ENCODE measurements at places on chromosomes 16 and 17. TPM values are rescaled to one million over a fixed set of nuclear protein-coding genes. Genes with fewer than 3 reads are reported as not detected.
A peak's percentile ranks its signal among the peaks of the same experiment; 100 is the strongest.

Gene CDH3
- 711 TPM for polyA plus RNA-seq

Gene DYNLL2
- 12.8 TPM for polyA plus RNA-seq

- DNase-seq: no peak
Measured at GRCh38 chr16:68768175-68768574, 31.1 kb downstream of the CDH1 start.

GRCh38 chr17:8922451-8922850 lies 43.1 kb downstream of the PIK3R5 start:
- DNase-seq: peak; percentile 46

DNA sequence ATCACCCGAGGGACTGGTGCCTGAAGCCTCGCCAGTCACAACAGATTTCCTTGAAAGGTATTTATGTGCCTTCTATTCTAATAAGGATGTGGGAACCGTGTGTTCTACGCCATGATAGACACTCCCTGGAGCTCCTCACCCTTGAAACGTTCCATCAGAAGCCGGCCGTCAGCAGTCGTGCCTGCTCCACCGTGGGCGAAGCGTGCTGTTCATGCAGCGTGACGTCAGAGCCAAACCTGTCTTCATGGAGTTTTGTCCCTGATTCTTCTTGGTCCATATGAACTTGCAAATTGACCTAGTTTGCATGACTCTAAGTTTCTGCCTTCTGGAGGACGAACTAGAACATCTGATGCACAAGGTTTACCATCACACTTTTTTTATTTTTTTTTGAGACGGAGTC lies 4.5 kb upstream of the PPP1R27 start:
- no peak for DNase-seq

DNA sequence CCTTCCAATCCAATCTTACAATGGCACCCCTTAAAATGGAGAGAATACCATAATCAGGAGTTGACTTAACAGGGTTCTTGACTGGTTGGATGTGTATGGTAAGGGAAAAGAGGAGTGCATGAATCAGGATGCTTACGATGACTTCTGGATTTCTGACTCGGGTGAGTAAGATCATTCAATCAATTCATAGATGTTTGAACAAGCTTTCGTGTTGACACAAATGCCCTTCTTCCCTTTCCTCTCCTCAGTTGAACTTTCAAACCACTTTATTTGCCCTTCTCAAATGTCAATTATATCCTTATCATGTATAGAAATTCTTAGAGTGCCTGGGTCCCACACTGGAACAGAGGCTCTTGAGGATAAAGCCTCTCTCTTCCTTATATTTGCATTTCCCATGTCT lies 25.9 kb downstream of the ABCC12 start:
- DNase-seq: no peak

DNA sequence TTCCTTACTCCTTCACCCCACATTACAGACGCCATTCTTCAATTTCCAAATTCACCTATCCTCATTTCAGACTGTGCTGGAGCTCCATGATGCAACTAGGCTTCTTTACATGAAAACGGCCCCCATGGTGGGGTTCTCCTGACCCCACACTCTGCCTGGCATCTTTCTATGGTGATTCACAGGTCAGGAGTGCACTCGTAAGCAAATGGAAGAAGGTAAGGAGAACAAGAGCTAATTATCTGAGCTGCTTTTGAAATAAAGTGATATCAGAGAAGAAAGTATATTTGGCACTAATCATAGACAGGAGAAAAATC lies 27.5 kb upstream of the SUPT4H1 start:
- no peak for DNase-seq

Data from keratinocyte (primary cell).